ENCODE measurements at places on chromosomes 12 and 14.

DNA sequence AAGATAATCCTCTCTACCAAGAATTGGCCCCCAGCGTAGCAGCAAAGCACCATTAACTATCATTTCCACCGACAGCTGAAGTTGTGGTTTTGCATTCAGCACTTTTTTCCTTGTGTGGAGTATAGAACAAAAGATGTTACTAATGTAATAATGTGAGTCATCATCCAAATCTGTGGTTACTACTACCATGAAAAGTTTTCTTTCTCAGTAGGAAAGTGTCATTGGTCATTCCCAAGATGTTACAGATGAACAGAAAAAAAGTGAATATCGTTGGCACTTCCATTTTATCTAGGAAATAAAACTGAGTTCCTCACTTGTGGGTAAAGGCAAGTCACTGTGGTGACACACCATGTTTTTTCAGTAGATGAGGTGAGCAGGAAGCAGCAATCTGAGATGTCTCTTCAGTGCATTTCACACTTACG lies 30.3 kb upstream of the IFNG start:
- DNase-seq, result peak; percentile 30

GRCh38 chr14:28813810-28814209 lies 47.2 kb downstream of the FOXG1 start:
- DNase-seq, result no peak

- no peak for DNase-seq
These were observed 189.3 kb downstream of the KCNA5 start for GRCh38 chr12:5232826-5233500.

DNA sequence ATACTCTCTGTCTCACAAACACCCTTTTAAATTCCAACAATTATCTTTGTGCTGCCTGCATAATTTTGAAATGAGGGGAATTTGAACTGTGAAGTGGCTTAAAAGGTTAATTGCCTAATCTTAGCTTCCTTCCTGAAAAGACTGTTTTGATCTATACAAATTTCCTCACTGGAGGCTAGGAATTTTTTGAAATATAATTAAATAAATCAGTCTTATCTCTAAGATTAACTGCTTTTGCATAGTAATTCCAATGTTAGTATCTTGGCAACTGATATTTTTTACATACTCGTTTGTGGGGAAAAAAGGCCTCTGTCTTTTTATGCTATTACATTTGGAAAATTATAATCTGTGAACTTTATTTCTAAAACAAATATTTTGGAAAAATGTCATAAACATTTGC lies 498.5 kb downstream of the TMTC2 start:
- no peak for DNase-seq

GRCh38 chr12:104583301-104583700 lies 126.6 kb downstream of the CHST11 start:
- no peak for DNase-seq

DNA sequence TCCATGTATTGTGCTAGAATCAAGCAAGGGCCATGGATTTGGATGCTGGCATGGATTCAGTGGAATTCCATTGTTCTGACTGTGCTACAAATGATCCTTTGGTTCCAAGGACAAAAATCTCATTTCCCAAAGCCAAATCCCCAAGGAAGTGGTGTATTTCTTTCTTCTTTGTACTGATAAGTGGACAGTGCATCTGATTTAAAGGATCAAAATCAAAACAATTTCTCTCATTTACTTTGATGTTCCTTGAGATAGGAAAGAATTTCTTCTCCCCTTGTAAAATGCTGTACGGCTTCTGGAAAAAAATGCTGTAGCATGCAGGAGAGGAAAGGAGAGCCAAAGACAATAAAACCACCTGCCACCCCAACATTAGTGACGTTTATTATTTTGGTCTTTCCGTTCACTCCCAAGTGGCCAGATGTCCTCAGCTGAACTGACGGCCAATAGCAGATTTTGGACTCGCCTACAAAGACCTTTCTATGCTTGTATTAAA lies 185.7 kb downstream of the PRKD1 start:
- no peak for DNase-seq

DNA sequence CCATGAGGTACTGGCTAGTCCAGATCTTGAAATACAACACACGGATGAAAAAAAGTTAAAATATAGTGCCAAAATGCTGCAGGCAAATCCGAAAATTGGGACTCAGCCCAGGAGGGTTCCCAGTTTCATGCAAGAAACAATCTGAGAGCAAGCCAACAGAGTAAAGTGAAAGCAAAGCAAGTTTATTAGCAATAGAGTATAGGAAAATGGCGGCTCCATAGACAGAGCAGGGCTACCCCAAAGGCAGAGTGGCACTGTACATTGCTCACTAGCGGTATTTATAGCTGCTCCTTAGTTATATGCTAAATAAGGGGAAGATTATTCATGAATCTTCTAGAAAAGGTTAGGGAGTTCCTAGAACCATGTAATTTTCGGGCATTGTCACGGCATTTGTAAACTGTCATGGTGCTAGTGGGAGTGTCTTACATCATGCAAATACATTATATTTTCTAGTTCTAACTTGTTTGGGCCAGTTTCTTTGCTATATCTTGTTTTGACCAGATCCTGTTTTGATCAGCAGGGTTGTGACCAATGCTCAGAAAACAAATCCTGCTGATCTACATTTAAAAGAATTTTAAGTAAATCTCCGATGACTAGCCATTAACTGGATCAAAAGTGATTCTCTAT lies 29.1 kb downstream of the RECQL start:
- DNase-seq, result no peak

DNA sequence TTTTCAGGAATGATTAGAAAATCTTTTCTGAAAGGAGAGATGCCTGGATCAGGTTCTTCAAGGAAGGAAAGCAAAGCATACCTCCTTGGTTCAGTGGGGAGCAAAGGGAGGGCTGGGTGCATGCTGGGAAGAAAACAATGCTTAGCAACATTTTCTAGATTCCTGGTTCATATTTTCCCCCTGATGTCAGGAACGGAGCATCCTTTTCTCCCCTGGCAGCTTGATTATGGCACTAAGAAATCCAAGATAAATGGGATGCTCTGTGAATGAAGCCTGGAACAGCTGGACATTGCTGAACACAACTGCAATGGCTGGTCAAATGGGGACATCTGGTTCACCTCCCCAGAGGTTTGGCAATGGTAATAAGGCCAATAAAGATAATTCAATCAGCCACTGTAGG lies 50.9 kb downstream of the KCNA5 start:
- DNase-seq, result no peak

DNA sequence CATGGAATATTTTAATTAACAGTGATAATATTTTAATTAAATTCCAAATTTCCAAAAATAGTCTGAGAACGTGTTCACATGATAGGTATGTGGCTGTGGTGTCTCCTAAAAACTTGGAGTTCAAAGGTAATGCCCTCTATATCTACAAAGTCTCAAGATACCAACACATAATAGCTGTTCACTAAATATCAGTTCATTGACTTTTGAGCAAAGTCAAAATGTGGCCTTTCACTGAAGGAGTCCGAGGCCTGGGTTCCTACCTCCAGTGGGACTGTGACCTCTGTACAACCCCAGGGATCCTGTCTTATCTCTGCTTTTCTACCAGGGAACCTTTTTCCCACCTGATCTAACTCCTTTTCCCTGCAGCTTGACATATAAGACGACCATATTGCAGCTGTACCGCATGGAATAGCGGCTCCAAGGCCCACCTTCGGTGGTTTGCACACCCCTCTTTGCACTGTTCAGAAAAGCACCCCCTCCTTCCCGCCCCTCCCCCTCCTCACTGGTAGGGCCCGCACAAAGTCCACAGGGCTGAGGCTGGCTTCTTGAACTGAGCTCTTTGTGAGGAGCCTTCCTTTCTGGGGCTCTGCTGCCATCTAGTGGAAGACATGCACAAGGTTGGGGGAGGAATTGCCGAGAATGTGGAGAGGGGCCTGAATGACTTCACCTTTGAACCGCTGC lies 3.1 kb downstream of the CCND2 start:
- DNase-seq, result peak; percentile 88

- DNase-seq, result no peak
These were observed 64.7 kb upstream of the JDP2 start for GRCh38 chr14:75363130-75363529.

DNA sequence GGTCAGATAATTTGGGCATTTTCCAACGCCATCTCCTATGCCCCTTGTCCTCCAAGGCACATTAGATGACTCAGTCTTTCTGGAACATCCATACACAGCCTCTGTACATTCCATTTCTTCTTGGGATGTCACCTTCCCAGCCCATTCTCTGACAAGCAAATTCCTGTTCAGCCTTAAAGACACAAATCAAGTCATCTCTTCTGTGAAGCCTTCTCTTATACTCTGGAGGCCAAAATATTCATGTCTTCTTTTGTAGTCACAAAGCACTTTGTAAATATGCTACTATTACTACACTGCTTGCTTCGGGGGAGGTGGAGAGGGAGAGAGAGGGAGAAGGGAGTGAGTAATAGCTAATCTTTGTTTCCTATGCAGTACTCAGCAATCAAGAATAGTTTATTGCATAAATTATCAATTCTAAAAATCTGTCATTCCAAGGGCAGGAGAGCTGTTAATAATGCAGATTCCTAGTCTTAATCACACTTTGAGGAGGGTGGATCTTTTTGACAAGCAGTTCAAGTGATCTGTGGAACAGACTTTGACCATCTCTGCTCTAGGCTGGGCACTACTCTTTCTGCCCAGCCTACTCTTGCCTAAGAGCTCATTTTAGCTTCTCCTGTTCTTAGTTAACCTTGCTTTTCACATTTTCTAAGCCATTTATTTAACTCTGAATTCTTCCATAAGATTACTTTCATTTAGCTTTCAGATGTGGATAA lies 27.9 kb downstream of the KCNMB4 start:
- DNase-seq, result no peak

DNA sequence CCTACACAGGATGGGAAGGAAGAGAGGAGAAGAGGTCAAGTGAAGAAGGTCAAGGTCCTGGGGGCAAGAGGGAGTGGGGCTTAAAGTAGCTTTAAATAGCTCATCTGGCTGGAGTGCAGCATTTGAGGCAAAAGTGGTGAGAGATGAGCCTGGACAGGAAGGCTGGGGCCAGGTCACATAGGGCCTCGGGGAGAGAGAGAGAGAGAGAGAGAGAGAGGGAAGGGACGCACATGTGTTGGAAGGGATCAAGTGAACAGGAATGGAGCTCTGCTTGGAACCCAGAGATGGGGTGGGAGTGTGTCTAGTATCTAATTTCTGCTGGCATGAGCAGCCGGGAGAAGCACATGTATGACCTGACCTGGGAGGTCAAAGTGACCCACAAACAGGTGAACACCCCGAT lies 407.5 kb downstream of the MED13L start:
- no peak for DNase-seq

DNA sequence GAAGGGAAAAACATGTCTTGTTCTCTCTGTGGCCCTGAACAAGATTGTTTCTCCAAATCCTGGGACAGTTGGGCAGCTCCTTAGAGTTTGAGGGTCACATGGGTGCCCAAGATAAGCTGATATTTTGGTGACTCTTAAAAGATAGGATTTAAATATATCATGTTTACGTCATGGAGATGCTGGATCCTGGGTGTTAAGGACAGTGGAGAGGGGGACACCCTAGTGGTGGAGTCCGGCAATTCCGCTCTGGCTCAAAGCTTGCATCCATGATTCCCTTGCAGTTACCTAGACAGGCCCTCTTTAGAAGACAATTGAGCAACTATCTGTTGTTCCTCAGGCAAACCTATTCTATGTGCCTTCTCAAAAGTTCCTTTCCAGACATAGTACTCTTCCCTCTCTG lies 101.8 kb downstream of the CMKLR1 start:
- DNase-seq, result no peak

DNA sequence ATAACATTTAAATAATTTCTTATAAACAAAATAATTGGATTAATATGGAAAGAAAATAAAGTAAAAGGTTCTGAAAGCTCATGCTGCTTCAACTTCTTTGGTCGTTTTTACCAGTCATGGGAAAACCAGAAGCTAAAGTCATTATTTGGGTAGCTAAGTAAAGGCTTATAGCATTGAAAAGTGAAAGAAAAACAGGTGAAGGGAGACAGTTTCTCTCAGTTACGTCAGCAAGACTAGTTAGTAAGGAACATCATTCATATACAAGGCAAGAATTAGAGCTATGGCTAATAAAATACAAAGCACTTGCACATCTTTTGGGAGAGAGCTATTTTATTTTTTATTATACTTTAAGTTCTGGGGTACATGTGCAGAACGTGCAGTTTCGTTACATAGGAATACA lies 170.3 kb upstream of the SYT10 start:
- DNase-seq, result no peak

DNA sequence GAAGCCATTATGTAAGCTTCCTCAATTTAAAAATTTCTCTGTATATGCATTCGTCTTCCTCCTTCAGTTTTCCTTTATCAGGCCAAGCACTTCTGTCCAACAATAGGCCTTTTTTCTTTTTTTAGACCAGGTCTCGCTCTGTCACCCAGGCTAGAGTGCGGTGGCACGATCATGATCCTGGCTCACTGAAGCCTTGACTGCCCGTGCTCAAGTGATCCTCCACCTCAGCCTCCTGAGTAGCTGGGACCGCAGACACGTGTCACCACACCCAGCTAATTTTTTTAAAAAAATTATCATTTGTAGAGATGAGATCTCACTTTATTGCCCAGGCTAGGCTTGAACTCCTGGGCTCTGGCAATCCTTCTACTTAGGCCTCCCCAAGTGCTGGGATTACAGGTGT lies 25.8 kb downstream of the TAOK3 start:
- DNase-seq, result no peak

- no peak for DNase-seq
These were observed 22.8 kb upstream of the USP44 start for GRCh38 chr12:95573951-95574576.

DNA sequence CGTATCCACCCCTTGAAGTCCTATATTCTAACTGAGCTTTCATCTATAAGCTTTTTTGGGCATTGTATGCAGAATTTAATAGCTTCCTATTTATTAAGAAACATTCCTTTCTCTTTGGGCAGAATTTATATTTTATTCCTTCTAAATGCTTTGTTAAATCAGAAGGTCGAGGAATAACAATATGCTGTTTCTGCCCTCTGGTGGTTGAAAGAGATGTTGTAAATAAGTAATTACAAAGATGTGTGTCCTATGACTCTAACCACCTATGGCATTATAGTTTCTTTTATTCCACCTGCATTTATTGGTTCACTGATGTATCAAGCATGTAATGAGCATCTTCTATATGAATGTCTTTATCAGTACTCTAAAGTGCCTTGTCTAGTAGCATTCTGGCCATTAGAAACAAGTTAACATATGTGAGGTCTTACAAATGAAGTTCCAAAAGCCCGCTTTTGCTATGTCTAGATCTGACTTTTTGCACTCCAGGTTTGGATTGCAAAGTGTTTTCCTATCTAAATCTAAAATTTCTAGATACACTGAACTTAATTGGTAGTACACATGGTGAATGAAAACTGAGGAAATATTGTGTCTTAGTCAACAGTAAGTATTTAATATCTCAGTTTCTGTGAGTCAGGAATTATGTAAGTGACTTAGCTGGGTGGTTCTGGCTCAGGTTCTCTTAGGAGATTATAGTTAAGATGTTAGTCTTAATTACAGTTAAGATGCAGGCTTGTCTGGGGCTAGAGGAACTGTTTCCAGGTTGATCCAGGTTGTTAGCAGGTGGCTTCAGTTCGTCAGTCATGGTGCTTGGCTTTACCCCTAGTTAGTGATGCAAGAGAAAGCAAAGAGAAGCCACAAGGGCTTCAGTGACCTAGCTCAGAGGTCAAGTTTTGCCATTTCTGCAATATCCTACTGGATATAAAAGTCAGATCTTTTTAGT lies 57.5 kb downstream of the PLEKHA5 start:
- no peak for DNase-seq

GRCh38 chr14:71625891-71626701 lies 306.1 kb upstream of the RGS6 start:
- DNase-seq, result no peak

Data from stimulated activated naive CD8-positive, alpha-beta T cell treated with anti-CD3 and anti-CD28 coated beads, Interleukin-15, Interleukin-2, amounts not matched to agents 100 U/mL and 50 U/mL, for 24 hours (primary cell).